ENCODE measurements at places on chromosomes 2 and 18.

GRCh38 chr18:10188971-10189810 is 265.2 kb upstream of the APCDD1 start:
- no peak for DNase-seq

DNA sequence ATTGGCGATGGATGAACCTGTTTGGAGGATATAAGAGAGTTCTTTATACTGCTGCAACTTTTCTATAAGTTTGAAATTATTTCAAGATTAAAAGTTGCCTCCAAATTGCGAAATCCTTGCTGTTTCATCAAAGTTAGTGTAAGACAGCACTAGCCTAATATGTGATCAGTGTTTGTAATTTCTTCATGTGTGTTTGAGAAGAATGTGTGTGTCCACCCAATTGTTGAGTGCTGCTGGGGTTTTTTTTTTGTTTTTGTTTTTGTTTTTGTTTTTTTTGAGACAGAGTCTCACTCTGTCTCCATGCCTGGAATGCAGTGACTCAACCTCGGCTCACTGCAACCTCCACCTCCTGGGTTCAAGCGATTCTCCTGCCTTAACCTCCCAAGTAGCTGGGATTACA is 33.4 kb downstream of the CDK15 start:
- no peak for DNase-seq

DNA sequence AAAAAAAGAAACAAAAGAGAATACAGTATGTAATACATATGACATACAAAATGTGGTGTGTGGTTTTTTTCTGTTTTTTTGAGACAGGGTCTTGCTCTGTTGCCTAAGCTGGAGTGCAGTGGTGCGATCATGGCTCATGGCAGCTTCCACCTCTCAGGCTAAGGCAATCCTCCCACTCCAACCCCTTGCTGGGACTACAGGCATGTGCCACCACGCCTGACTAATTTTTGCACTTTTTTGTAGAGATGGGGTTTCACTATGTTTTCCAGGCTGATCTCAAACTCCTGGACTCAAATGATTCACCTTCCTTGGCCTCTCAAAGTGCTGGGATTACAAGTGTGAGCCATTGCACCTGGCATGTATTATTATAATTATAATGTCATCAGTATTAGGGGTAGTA is 38.9 kb downstream of the DHX57 start:
- no peak for DNase-seq

- DNase-seq = no peak
These were observed 39.7 kb downstream of the FOSL2 start for GRCh38 chr2:28432362-28432761.

DNA sequence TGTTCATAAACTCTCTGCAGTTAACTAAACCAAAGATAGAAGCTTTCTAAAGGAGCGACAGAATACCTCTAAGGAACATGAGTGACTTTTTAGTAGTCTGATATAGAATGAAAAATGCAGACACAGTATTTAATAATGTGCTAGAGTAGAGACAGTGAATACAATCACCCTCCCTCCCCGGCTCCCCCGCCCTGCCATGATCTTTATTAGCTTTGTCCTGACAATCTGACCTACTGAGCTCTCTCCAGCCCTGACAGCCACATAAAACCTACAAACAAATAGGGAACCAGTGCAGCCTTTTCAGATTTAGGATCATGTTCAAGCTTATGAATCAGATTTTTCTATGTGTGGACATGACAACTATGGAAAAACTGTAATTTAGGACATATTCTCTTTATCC is 777.6 kb upstream of the FANCL start:
- DNase-seq = no peak

- no peak for DNase-seq
These were observed 1070.5 kb downstream of the TDRD15 start for GRCh38 chr2:22194218-22194617.

GRCh38 chr2:152694161-152694661 is 23.1 kb downstream of the PRPF40A start:
- DNase-seq = no peak

- no peak for DNase-seq
These were observed 160.3 kb upstream of the COL3A1 start for GRCh38 chr2:188813857-188814256.

DNA sequence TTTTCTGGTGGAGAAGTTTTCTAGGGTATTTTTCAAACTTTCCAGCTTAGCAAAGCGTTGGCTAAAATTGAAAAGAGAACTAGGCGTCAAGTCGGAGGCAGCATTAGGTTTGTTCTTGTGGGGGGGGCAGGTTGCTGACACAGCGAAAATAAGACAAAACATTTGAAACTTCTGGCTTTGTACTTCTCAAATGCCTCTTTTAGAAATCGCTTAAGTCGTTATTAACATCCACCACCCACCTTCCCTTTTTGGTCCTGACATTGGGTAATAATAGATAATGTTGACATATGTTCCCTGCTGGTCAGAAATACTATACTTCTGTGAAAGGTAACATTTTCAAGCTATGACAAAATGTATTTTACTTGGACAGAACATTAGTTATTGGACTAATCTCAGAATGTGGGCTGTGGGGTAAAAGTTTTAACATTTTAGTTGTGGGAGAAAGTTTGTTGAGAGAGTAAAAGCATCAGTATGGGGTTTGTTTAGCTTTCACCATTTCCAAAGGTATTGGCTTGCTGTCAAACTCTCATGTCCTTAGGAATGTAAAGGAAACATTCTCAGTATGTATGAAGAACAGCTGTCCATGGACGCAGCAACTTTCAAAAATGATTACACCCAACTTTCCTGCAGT is 88.1 kb upstream of the ZEB2 start:
- DNase-seq = no peak

GRCh38 chr2:15092691-15093090 is 460.2 kb downstream of the LRATD1 start:
- DNase-seq = no peak

- no peak for DNase-seq
These were observed 33.7 kb upstream of the RNF152 start for GRCh38 chr18:61926532-61926931.

DNA sequence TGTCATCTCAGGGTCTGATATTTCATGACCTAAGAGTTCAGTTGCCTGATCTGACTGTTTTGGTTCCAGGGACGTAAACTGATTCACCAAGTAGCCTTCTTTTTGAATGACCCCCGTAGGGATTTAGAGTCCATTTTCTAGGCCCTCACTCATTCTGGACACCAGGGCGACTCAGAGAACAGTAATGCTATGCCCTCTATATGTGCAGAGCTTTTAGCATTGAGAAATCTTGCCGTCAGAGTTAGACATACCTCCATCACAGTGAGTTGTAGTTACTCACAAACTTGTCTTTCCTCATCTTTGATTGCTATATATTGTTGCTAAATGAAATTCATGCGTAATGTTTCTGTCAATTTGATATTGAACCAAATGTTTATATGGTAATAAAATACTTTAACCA is 92.3 kb downstream of the OSBPL6 start:
- no peak for DNase-seq

DNA sequence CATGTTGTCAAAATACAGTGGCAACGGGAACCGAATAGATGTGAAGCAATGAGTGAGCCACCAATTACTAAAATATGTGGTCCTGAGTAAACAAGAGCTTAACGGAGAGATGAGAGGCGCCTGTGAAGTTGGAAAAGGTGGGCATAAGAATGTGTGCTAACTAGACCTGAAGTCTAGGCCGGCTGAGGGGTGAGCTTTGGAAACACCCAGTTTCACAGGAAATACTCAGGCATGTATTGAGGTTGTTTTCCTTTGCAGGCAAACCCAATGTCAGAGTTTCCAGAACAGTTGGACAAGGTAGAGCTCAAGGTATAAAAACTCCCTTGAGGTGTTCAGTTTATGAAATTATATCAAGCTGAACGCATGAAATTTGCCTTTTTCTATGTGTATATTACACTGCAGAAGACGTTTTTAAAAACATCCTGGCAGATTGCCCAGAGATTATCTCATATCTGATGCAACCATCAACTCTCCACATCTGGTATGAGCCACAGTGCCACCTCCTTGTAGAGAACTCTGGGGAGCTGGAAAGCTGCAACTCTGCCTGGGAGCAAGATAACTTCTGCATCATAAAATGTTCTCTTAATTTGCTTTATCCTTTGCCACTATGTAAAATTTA is 3.9 kb upstream of the WDSUB1 start:
- DNase-seq = peak; percentile 75

DNA sequence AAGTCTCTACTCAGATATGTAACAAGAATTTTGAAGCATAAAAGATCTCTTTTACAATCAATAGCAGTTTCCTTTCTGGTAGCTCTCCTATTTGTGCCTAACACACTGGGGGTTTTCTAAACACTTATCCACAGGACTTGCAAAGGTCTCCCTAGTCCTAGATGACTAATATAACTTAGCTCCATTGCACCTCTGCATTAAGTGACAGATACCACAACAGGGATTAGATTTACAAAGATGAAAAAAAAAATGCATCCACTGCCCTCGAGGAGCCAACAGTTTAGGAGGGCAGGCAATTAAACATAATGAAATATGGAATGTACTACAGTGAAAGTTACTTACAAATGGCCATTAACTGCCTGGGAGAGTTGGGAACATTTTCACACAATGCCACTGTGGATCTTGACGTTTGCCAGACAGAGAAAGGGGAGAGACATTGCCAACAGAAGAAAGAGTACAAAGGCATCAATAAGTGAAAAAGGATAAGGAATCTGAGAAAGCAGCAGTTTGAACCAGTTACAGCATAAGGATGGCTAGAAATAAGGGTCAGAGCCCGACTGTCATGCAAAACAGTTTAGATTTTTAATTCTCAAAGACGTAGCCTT is 14.3 kb downstream of the PPP3R1 start:
- no peak for DNase-seq

- DNase-seq = no peak
These were observed 8.6 kb upstream of the RND3 start for GRCh38 chr2:150495993-150496627.

DNA sequence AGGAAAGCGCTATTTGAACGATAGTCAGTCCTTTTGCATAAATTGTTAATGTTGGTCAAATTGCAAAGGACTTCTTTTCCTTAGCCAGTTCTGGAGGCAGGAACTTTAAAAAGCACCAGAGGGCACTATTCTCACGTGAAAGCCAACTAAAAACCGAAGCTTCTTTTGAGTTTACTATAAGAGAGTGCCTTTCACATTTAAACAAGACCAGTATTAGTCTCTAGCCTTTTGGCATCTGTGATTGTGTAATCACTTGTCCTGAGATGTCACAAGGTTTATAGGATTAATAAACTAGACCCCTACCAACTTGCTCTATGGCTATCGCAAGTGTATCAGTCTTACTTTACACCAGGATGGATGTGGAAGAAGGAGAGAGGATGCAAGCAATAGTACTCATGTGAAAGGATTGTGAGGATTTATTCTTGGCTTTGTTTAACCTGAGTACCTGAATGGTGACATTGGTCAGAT is 14.4 kb upstream of the STAT4 start:
- DNase-seq = peak; percentile 46

- DNase-seq = peak; percentile 51
These were observed 7.8 kb downstream of the NT5DC4 start for GRCh38 chr2:112728378-112729175.

DNA sequence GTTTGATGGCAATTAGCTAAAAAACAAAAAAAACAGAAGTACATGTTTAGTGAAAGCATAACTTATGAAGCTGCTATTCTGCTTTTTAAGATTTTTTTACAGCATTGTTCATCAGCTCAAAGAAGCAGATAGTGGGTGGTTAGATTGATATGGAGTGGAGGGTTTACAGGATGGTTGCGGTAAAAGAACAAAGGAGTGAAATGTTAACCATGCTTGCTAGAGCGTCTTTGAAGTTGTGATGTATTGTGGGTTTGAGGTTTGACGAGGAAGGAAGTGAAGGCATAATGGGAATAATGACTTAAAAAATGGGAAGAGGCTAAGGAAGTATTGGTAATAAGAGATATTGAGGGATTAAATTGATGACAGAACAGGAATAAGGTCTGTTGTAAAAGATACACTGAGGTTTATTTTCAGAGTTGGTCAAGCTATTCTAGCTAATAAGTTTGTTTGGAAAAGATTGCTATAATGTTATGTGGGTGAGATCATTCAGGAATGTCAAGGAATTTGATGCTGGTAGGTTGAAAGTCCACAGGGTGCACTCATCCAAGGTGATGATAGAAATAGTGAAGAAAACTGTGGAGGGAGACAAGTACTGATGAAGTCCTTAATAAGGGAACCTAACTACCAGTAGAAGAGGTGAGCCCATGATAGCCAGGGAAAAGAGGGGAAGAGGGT is 14.6 kb downstream of the SPOPL start:
- no peak for DNase-seq

DNA sequence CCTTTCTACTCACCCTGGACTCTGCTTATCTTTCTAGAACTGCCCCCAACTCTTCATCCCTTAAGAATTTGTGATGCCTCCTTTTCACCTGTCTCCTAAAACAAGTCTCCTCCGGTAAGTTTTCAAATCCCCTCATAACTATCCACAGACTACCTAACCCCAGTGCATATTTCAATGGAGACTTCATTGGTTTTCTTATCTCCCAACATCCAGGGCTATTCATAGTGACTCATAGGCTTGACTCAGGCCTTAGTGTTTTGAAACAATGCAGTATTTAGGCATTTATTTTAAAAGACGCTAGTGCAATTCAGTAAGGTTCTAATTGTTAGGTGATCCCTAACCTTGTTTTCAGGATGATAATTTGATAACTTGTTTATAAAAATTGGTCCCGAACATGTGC is 399.2 kb downstream of the CPS1 start:
- no peak for DNase-seq

DNA sequence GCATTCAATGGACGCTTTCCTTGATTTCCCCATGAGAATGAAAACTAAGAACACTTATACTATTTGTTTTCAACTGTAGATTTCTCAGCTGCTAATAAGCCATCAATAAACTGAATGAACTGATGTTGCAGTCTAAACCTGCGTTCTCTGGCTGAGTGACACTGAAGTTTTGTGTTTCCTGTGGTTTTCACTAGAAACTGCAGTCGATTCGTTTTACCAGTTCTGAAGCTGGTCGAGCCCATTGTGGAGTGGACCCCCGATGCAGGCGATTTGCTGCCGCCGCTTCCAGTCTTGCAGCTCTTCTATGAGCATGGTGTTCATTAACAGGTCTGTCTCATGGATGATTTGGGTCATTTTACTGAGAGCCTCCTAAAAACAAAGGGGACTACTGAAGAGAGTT is 50.6 kb upstream of the STAT1 start:
- no peak for DNase-seq

Measured in DMS79 treated with DMSO at 0.1 percent for 48 hours (cell line).